Foreskin fibroblast (primary cell): ENCODE measurements at places on chromosomes 11 and 22.

- no peak for DNase-seq
Observed at GRCh38 chr22:45262931-45263462, 21.8 kb upstream of the UPK3A start.

- peak; percentile 47 for DNase-seq
Observed at GRCh38 chr11:9687711-9688477, 24.0 kb downstream of the SWAP70 start.

GRCh38 chr11:69044111-69045013 lies 4.4 kb upstream of the TPCN2 start:
- DNase-seq = peak; percentile 88

GRCh38 chr11:10107497-10107896 lies 186.5 kb downstream of the SBF2 start:
- DNase-seq = no peak

GRCh38 chr22:45334068-45334467 lies 24.3 kb downstream of the FAM118A start:
- DNase-seq = no peak

- peak; percentile 17 for DNase-seq
Observed at GRCh38 chr11:108666373-108666772, 1.5 kb downstream of the DDX10 start.

- DNase-seq = no peak
Observed at GRCh38 chr22:31604746-31605705, 57.0 kb downstream of the PISD start.

DNA sequence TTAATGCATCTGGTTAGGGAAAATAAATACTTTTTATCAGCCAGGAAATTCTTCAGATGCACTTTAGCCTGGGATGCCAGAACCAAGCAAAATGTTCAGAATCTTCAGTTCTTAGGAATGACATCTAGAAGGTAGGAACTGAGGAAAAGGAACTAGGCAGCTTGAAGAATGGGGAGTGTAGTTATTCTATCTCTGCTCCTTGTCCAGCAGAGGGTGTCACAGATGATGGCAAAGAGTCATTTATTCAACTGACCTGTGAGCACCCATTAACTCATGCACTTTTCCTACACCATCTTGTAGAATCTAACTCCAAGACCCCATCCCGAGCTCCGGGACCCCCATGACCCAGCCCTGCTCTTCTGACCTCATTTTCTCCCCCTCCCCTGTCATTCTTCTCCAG lies 122.1 kb upstream of the ISX start:
- no peak for DNase-seq

GRCh38 chr22:49752598-49753091 lies 75.0 kb downstream of the BRD1 start:
- DNase-seq = no peak

DNA sequence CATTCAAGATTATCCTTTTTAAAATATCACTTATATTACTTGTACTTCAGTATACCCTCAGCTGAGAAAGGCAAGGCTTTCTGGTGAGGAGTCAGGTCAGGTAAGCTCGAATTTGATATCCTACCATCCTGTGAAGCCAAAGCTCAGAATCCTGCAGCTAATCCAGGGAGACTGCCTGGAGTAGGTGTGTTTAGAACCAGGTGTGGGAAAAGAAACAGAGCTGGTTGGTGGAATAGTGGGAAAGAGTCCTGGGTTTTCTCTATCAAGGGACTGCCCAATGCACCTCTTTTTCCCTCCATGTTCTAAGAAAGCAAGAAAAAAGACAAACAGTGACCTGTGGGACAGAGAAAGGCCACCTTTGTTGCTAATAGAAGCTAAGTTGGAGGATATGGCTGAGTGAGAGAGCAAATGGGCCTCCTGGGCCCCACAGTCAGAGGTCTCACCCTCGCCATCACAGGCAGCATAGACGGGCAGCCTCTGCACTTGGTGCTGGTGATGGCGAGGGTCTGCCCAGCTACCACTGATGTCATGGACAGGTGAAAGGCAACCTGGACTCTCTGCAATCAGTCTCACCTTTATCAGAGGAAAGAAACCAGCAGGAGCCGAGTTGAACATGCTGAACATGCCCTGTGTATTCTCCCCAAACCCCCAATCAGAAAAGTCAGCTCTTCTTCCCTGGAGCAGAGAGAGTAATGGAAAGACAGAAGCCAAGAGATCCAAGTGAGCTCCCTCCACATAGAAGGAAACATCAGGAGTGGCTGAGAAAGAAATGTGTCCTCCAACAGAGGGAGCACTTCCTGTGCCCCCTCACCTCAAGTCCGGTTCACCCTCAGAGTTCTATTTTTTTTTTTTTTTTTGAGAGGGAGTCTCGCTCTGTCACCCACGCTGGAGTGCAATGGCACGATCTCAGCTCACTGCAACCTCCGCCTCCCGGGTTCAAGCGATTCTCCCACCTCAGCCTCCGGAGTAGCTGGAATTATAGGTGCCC lies 491.3 kb downstream of the BUD13 start:
- no peak for DNase-seq

DNA sequence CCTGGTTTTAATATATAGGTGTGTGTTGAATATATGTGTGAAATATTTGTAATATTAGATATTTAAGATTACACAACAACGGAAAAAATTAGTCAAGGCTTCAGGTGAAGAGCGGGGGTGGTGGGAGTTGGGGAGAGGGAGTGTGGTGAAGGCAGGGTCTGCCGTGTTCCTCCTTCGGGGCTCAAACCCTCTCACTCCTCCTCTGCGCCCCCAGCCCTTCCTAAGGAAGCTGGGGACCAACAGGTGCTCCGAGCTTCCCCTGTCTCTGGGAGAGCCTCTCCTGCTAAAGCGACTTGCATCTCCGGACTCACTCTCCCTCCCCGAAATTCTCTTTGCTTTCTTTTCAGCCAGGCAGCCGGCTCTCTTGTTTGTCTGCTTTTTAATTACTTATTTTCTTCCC lies 960 bp upstream of the CADM1 start:
- DNase-seq = no peak

DNA sequence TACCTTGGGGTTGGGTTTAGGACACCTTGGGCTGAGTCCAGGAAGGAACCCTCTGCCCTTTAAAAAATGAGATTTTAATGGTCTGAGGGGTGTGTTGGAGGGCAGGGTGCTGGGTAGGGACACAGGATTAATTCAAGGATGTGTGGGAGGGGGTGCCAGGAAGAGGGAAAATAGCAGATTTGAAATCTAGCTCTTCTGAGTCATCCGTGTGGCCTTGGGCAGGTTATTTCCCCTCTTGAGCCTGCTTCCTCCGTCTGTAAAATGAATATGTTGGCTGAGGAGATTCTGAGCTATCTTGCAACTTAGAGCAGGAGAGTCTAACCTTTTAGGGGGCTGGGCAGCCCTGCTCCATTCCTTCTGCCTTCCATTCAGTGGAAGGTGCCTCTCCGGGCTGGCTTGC lies 3.0 kb downstream of the TSPAN18 start:
- DNase-seq = no peak

GRCh38 chr11:111499483-111499882 lies 12.7 kb downstream of the BTG4 start:
- DNase-seq = no peak

DNA sequence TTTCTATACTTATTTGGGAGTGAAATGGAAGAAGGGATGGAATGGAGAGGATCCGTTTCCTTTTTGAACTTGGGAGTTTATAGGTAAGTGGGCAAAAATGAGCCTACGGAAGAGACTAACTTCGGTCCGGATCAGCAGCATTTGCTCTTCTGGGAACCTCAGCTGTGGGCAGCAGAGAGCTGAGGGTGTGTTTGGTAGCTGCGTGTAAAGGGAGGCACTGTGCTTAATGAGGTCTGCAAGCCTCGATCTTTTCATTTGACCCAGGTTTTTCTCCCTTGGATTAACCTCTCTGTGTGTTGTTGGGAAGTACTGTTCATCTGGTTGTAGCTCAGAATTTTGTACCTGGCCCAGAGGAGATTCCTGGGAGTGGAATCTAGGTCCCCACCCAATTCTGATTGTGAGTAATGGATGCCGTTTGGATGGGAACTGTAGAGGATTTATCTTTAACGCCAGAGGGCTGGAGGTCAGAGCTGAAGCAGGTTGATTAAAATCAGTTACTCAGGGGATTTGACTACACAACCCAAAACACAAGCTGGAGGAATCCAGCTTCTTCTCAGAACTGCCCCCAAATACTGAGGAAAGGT lies 201.6 kb upstream of the SORL1-AS1 start:
- no peak for DNase-seq

- DNase-seq = no peak
Observed at GRCh38 chr11:66294626-66295620, 3.2 kb downstream of the TMEM151A start.

DNA sequence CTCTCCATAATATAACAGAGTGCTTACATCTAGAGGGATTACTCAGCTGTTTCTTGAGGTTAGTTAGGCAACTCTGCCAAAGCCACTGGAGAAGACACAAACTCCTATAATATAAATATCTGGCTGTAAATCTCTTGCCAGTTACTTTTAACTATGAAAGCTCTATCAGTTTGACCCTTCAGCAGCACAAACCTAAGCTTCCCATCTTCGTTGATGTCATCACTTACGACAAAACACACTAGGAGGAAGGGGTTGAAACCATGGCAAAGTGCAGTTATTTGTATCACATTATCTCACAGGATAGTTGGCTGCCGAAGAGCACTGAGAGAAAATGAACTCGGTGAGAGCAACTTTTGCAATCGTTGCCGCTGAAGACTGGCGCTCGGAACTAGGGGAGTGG lies 922.1 kb downstream of the OPCML start:
- no peak for DNase-seq

DNA sequence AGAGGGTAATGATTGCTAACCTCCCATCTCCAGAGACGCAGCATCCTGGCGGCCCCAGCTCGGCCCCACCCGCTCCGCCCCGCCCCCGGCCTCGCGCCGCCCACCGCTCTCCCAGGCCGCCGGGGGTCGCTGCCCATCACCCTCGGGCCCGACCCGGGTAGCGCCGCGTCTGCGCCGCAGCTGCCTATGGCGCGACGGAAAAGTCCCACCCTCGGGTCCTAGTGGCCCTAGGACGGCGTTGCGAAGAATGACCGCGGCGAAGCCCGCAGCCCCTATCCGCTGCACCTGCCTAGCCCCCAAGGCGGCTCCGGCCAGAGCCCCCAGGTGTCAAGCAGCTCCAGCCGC lies 457 bp downstream of the CPSF7 start:
- peak; percentile 44 for DNase-seq

GRCh38 chr11:16921019-16921418 lies 93.2 kb downstream of the PLEKHA7 start:
- no peak for DNase-seq

DNA sequence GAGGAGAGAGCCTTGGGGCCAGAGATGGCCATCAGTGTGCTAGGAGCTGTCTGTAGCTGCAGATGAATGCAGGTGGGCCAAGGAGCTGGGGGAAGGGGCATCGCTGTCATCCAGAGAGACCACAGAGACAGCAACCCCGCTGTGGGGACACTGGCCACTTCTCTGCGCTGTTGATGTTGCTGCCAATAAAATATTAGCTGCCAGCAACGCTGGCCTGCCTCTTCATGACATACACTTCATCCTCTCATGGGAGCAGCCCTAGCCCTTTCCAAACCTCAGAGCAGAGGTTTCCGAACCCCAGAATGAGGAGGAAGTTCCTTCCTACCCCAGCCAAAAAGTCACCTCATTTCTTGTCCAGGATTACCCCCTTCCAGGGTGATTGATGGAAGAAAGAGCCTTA lies 106.2 kb downstream of the PARVA start:
- DNase-seq = no peak

DNA sequence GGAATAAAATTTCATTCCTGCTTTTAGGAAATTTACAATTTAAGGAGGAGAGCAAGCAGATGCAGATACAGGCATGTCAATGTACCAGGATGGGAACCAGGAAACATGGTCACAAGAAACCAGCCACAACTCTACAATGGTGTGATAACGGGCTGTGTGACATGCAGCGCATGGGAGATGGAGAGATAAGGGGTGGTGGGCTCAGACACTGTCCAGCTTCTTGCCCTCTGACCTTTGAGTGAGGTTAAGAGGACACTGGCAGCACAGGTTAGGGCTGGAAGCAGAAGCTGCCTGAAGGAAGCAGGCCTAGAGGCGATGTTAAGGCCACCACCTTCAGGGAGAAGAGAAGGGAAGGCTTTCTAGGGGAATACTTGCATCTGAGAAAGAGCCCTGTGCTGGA lies 2.3 kb upstream of the SORL1-AS1 start:
- DNase-seq = no peak

- no peak for DNase-seq
Observed at GRCh38 chr11:92964471-92964870, 5.0 kb upstream of the MTNR1B start.

DNA sequence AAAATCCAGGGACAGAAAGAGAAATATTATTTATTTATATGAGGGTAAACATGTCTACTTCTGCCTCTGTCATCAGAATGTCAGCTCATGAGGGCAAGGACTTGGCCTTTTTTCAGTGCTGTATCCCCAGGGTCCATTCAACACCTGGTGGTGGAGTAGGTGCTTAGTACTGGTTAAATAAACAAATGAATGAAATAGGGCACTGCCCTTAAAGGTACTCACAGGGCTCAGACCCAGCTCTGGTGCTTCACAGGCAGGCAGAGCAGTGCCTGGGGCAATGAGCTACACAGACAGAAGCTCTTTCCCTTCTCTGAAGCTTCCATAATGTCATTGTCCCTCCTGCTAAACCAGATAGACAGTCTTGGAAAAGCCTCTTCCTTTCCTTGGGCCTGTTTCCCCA lies 30.9 kb downstream of the P4HA3 start:
- no peak for DNase-seq

- DNase-seq = no peak
Observed at GRCh38 chr11:122650619-122651018, 4.9 kb upstream of the UBASH3B start.

DNA sequence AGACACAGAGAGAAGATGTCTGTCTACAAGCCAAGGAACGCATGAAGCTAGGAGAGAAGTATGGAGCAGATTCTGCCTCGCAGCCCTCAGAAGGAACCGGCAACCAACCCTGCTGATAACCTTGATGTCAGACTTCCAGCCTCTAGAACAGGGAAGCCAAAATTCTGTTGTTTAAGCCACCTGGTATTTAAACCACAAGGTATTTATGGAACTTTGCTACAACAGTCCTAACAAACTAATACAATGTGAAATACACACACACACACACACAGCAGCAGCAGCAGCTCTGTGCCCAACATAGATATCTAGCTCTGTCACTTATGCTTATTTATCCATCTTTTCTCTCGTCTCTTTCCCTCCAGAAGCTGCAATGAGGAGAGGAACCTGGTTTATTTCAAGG lies 400.0 kb downstream of the ETS1 start:
- DNase-seq = no peak

- peak; percentile 89 for DNase-seq
Observed at GRCh38 chr22:36334821-36335603, 52.8 kb downstream of the MYH9 start.

DNA sequence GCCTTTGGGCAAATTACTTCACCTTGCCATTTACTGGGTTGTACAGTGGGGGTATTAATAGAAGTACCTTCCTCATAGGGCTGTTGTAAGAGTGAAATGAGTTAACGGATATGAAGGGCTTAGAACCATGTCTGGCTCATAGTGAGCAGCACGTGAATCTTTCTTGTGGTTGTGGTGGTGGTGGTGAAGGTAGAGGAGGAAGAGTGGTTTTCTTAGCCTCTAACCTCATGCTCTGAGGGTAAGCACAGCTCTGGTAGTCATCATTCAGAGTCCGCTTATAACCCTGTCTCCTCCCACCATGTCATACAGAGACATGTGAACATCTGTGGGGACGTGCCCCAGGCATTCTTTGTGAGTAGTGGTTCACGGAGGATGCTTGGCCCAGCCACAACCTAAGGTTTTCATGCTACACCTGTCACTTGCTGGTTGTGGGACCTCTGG lies 43.6 kb downstream of the TEAD1 start:
- DNase-seq = no peak

GRCh38 chr11:123239191-123240150 lies 44.4 kb upstream of the CLMP start:
- peak; percentile 43 for DNase-seq

- no peak for DNase-seq
Observed at GRCh38 chr11:8799273-8799672, 111.7 kb upstream of the AKIP1 start.

- peak; percentile 96 for DNase-seq
Observed at GRCh38 chr11:68043349-68044144, 4.7 kb downstream of the TCIRG1 start.
